ENCODE measurements at places on chromosomes 11 and 22.

DNA sequence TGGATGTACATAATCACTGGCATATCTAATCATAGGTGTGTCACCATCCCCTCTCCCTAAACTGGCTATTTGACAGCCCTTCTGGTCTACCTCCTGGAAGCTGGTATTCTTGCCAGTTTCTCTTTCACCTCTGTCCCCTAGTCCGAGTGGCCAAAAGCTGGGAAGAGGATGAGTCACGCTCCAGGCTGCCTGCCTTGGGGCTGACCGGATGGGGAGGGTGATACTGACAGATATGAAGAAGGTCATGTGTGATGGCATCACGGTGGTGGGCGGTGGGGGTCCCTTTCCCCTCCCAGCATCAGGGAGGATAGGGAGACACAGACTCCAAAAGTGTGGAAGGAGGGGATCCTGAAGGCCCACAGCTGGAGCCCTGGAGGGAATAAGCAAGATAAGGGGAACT, 4.8 kb downstream of the OAF start:
- DNase-seq = no peak

- DNase-seq = peak; percentile 58
Observed at GRCh38 chr22:26360169-26360885, 68.7 kb upstream of the ASPHD2 start.

DNA sequence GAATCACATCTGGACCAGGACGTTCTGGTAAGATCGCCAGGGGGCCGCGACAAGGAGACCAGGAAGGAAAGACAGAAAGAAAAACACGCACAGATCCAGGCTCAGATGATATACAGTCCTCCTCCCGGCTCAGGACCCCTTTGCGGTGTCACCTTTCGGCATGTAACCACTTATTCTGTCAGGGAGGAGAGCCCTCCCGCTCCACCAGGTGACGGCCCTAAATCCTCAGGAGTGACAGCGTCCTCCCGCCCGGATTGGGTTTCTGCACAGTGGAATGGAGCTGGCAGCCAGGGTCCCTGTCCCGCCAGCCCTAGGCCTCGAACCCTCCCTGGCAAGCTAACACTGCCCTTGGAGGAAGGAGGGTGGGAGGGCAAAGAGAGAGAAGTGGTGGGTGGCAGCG, 24.3 kb upstream of the KCNQ1OT1 start:
- no peak for DNase-seq

DNA sequence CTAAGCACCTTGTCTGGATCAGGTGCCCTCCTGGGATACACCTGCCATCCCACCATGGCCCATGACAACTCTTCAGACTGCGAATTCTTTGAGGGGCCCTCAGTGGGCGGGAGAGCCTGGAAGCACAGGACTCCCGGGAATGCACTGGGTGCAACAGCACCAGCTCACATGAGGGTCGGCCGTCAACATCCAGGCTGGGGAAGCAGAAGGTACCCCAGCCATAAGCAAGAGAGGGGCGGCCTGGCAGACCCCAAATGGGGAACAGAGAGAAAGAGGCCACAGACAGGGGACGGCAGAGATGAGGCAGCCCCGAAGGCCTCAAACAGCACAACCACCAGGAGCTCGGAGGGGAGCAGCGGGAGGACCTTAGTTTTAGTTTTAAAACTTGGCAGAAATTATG, 94.4 kb downstream of the PHF21B start:
- no peak for DNase-seq

- no peak for DNase-seq
Observed at GRCh38 chr11:69193629-69194028, 37.9 kb downstream of the SMIM38 start.

DNA sequence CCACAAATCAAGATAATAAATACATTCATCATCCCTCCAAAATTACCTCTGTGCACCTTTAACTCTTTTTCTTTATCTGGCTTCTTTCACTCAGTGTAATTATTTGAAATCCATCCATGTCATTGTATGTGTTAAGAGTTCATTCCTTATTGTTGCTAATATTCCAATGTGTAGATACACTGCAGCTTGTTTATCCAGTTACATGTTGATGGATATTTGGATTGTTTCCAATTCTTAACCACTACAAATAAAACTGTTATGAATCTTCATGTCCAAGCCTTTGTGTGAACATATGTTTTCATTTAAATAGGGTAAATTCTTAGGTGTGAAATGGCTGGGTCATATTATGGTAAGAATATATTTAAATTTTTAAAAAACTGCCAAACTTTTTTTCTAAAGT, 323.3 kb upstream of the NCAM1 start:
- no peak for DNase-seq

- DNase-seq = no peak
Observed at GRCh38 chr11:11978792-11979487, 29.5 kb downstream of the DKK3 start.

DNA sequence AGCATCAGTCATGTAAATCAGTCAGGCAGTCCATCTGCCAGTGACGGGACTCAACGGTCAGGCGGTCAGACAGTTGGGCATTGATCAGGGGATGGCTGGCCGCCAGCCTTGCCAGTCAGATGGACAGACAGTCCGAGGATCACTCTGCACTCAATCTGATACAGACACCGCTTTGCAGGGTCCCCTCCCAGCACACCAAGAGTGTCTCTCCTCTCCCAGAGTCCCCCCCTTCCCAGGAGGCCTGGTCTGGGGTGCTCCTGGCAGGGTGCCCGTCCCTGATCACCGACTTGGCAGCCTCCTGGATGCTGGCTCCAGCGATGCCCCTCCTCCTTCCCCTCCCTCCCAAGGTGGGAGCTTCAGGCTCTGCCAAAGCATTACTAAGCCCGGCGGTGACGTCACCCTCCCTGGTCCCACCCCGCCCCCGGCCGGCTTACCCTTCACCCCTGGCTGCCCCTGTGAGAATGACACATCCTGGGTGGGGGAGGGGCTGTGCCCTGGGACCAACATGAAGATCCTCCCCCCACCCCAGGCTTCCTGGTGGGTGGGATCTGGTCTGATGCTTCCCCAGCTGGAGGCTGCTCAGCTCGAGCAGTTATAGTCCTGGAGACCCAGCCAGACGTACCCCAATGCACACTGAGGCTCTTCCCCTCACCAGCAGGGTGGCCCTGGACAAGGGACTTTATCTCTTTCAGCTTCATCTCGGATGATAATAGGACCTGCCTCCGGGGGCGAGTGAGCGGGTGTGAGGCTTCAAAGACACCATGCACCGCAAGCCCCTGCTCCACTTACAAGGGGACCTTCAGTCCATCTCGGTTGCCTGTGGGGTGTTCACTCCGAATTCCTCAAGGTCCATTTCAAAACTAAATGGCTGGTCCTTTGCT, 69.2 kb downstream of the CD82 start:
- DNase-seq = no peak

- no peak for DNase-seq
Observed at GRCh38 chr11:61574611-61575010, 6.3 kb downstream of the SYT7 start.

DNA sequence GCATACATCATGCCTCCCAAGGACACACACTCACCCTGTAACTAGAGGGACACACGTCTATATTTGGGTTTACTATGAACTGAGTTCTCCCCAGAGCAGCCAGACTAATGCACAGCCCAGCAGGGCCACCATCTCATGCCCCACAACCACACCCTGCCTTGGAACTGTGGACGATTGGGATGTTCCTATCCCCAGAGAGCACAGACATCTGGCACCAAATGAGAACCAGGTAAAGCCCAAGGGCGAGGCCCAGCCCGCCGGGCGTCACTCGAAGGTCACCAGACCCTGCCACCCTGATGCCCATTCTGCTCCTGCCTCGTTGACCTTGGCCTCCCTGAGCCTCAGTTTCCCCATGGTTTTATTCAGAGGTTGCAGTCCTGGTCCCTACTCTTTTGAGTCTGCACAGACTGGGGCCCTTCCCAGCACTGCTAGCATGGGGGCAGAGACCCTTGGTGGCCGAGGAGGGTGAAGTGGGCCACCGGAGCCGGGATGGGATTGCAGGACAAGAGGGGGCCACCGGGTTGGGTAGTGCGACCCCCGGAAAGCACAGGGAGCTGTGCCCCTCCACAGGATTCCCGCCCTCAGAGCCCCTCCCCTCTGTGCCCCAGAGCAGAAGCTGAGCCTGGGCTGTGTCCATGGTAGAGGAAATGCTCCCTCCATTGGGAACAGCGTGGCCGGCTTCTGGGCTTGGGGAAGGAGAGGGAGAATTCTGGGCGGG, 56.8 kb downstream of the IGLL5 start:
- no peak for DNase-seq

GRCh38 chr22:47106806-47107205, 344.4 kb downstream of the TBC1D22A start:
- DNase-seq = no peak

DNA sequence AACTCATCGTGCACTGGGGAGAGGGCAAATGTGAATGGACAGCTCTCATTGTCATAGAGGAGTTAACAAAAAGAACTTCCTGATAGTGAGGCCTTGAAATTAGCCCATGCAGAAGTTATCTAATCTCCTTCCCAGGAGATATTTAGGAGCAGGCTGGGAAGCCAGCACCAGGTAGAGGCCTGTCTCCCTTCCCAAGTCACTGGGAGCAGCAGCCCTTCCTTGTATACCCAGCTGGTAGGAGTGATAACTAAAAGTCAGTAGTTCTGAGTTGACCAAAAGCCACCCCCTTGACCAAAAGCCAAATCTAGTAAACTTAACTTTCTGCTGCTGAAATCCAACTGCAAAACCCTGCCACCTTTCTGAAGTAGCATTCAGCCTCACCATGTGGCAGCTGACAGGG, 1.4 kb upstream of the BACE1-AS start:
- no peak for DNase-seq

DNA sequence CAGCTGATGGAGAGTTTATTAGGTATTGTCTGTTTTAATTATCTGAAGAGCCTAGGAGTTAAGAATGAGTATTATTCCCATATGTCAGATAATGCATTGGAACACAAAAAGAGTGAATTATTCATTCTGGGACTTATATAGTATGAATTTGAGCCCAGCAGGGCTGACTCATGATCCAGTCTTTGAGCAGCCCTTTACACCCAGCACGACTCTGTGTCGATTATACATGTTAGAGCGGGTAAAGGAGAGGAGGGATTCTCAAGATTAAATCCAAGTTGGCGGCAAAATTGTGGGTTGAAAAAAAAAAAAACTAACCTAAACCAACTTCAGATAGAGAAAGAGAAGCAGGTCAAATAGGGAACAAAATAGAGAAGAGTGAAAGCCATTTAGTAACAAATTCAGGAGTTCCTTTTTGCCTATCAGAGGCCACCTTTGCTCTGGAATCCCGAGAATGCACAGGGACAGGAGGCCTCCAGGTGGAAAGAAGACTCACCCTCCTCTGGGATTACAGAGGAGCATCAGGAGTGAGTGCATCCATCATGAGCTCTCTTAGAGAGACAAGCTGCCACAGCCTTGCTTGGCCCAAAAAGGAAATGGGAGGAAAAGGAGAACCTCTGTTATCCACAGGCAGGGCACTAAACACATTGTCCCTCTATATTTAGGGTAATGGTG, 3.1 kb downstream of the MRGPRX1 start:
- DNase-seq = no peak

DNA sequence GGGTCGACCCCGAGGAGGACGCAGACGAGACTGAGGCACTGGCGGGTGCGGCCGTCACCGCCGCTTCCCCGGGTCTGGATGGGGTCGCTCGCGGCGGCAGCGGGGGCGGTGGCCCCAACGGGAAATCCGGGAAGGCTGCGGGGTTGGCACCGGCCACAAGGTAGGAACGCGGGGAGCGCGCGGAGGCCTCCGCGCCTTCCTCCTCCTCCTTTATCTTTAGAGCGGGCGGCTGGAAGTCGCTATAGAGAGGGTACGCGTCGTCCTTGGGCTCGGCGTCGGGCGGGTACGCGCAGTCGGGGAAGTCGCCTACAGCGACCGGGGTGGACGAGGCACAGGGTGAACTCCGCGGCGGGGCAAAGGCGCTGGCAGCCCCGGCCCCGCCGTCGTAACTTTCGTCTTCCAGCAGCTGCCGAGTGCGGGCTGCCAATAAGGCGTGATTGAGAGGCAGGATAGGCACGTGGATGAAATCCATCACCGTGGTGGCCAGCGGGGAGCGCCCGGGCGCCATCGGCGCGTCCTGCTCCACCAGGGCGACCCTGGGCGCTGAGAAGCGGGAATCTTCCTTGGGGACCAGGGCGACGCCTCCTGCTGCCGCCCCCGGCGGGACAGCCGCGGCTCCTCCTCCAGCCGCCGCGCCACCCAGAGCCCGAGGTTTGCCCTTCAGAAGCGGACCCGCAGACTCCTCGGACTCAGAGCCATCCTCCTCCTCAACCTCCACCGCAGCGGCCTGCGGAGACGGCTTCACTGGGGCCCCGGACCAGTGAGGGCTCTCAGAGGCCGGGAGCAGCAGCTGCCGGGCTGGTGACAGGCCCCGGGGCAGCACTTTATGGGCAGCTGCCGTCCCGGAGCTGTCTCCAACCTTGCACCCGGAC, 1.7 kb downstream of the PGR start:
- no peak for DNase-seq

DNA sequence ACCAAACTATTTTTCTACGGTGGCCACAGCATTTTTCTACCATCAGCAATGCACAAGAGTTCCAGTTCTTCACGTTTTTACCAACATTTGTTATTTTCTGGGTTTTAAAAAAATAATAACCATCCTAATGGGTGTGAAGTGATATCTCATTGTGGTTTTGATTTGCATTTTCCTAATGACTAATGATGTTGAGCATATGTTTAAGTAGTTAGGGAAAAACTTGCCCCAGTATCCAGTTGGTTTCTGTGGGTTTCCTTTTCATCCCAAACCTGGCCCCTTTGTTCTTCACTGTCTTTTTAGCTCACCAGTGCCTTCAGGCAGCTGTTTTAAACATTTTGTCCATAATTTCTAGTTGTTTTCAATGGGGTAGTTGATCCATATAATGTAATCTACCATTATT, 14.7 kb upstream of the PTS start:
- peak; percentile 38 for DNase-seq

GRCh38 chr11:102517670-102518069, 12.9 kb downstream of the MMP7 start:
- DNase-seq = no peak

GRCh38 chr22:45298934-45299505, 10.7 kb upstream of the FAM118A start:
- no peak for DNase-seq

GRCh38 chr11:4050138-4050537, 44.5 kb upstream of the RRM1 start:
- DNase-seq = no peak

DNA sequence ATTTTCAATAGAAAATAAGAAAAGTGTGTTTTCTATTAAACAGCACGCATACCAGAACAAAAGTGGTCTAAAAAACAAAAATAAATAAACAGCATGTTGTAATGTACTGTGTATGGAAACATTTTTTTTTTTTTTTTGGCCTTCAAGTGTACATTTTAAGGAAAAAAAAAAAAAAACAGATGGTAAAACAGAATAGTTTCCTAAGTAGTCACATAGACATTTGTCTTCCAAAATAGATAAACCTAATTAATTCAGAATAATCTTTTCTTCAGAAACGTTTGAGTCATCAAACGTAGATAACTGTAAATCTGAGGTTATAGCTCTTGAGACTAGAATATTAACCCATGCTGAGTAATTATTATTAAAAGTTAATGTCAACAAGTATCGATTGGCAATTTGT, 396 bp upstream of the CFAP300 start:
- no peak for DNase-seq

GRCh38 chr11:64238076-64238475, 2.8 kb upstream of the FKBP2 start:
- no peak for DNase-seq
